ENCODE measurements at places on chromosomes 2 and 18.

DNA sequence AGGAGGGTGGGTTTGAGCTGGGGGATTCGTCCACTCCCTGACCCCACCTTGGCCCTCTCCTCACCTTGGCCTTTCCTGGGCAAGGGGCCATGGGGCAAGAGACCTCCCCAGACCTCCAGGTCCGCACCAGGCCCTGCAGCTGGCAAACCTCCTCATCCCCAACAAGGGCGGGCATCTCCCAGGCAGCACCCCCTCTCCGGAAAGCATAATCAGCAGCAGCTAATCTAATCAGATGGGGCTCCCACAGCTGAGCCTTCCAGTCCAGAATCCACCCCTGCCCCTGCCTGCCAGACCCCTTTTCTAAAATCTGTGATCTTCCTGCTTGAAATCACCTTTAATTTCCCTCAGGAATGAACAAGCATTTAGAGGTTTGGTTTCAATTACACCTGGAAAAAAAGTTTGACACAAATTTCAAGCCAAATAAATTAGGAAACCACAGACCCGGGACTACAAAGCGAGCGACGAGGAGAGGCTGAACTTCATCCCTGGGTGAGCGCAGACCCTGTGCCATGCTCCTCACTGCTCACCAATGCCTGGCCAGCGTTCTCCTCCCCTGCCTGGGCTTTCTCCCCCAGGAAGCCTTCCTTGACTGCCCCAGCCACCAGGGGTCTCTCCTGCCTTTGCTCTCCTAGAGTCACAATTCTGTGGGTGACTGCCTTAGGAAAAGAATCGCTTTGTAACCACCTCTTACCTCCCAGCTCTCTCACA lies 143.0 kb upstream of the MYCN start:
- H3K36me3 ChIP-seq, result no peaks in the 10 kb centered on the region
- H3K4me1 ChIP-seq, result no peaks in the 10 kb centered on the region
- no peak for DNase-seq
- H3K4me3 ChIP-seq, result no peak overlapping the region
- H3K27ac ChIP-seq, result no peak overlapping the region

GRCh38 chr18:73355121-73355520 lies 487.3 kb upstream of the NETO1 start:
- no peak for DNase-seq
- H3K27me3 ChIP-seq, result no peaks in the 10 kb centered on the region
- no peaks in the 10 kb centered on the region for H3K4me1 ChIP-seq

- H3K27me3 ChIP-seq, result peaks cover 21% of the 10 kb centered on the region
- DNase-seq, result peak; percentile 65
- H3K36me3 ChIP-seq, result no peaks in the 10 kb centered on the region
- H3K27ac ChIP-seq, result peak overlapping the region; percentile 44
Measured at GRCh38 chr2:120441744-120442471, 96.0 kb downstream of the INHBB start.

- H3K27me3 ChIP-seq, result no peaks in the 10 kb centered on the region
- no peak overlapping the region for H3K27ac ChIP-seq
- no peaks in the 10 kb centered on the region for H3K36me3 ChIP-seq
- no peak overlapping the region for H3K4me3 ChIP-seq
- no peaks in the 10 kb centered on the region for H3K4me1 ChIP-seq
Measured at GRCh38 chr2:61582165-61582564, 44.0 kb upstream of the XPO1 start.

- H3K27ac ChIP-seq, result no peak overlapping the region
- H3K27me3 ChIP-seq, result no peaks in the 10 kb centered on the region
- no peaks in the 10 kb centered on the region for H3K4me1 ChIP-seq
- H3K36me3 ChIP-seq, result no peaks in the 10 kb centered on the region
- DNase-seq, result no peak
Measured at GRCh38 chr18:49834258-49834657, 20.9 kb upstream of the ACAA2 start.

- peaks cover 15% of the 10 kb centered on the region for H3K4me1 ChIP-seq
- DNase-seq, result no peak
- peaks cover 3% of the 10 kb centered on the region for H3K36me3 ChIP-seq
- no peak overlapping the region for H3K4me3 ChIP-seq
- H3K27ac ChIP-seq, result no peak overlapping the region
Measured at GRCh38 chr2:157809212-157809611, 66.9 kb downstream of the ACVR1 start.

GRCh38 chr18:35582899-35583558 lies 1.5 kb downstream of the GALNT1 start:
- no peaks in the 10 kb centered on the region for H3K27me3 ChIP-seq
- H3K36me3 ChIP-seq, result no peaks in the 10 kb centered on the region
- no peak for DNase-seq
- H3K4me1 ChIP-seq, result peaks cover 34% of the 10 kb centered on the region
- H3K4me3 ChIP-seq, result peak overlapping the region; percentile 57
- no peak overlapping the region for H3K27ac ChIP-seq

DNA sequence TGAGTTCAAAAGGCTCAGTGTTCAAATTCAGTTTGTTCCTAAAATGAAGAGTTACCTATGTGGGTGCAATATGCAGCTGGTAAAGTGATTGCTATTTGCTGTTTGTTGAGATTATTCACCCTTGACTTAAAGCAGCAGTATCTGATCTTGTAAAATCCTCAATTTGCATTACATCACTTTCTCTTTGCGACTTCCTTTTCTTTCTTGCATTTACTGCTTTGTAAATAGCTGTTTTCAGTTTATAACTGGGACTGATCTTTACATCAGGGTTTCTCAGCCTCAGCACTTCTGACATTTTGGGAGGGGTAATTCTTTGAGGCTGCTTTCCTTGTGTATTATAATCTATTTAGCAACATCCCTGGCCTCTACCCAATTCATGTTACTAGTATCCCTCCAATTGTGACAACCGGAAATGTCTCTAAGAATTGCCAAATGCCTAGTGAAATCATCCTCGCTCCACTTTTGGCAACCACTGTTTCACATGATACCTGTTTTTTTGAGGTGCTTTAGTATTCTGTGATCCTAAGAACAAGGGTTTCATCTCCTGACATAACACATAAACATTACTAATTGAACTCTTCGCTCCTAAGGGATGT lies 12.1 kb upstream of the ERCC3 start:
- H3K36me3 ChIP-seq, result peaks cover 33% of the 10 kb centered on the region
- no peak overlapping the region for H3K4me3 ChIP-seq
- no peak overlapping the region for H3K27ac ChIP-seq
- no peaks in the 10 kb centered on the region for H3K4me1 ChIP-seq
- DNase-seq, result no peak

DNA sequence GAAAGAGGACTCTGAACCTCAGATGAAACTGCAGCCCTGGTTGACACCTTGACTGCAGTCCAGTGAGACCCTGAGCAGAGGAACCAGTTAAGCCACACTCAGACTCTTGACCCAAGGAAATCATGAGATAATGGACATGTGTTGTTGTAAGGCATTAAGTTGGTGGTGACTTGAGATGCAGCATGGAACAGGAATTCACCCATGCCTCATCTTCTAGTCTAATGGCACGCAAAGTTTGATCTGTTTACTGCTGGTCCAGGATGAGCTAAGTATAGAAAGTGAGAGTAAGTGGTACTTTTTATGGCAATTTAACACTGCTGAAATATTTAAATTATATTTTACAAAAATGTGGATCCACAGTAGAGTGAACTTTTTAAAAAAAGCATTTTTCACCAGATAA lies 51.3 kb upstream of the LTBP1 start:
- no peaks in the 10 kb centered on the region for H3K36me3 ChIP-seq
- H3K27me3 ChIP-seq, result peaks cover 3% of the 10 kb centered on the region
- no peak for DNase-seq

- no peaks in the 10 kb centered on the region for H3K27me3 ChIP-seq
- H3K36me3 ChIP-seq, result no peaks in the 10 kb centered on the region
- no peak overlapping the region for H3K4me3 ChIP-seq
- H3K4me1 ChIP-seq, result no peaks in the 10 kb centered on the region
Measured at GRCh38 chr2:80370375-80371009, 65.9 kb upstream of the LRRTM1 start.

DNA sequence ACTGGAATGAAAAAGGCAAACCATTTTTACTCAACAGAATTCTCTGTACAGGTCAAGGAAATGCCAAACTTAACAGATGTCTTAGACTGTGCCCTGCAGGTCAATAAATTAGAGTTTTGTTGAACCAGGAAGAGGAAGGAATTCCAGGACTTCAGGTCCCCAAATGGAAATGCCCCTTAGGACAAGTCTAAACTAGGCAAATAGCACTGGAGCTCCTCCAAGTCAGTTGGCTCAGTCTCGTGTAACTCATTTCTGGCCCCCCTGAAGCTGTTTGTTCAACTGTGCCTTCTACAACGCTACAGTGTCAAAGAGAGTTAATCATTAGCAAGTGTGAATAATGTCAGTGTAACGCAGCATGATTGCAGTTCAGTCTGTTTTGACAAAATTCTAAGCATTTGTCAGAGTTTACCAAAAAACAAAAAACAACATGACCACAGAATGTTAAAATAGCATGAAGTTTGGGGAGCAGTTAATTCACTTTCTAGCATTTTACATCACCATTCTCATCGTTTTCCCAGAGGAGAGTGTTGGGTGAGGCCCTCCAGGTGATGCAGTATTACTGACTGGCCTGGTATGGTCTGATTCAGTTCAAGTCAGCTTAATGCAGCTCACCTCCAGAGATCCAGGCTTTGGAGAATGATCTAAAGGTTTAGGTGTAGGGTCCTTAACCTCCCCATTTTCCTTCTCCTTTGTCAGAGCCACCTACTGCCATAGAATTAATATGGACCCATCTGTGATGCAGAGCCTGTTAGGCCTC lies 108.1 kb downstream of the AQP4 start:
- H3K36me3 ChIP-seq, result no peaks in the 10 kb centered on the region
- peaks cover 6% of the 10 kb centered on the region for H3K4me1 ChIP-seq
- no peak overlapping the region for H3K27ac ChIP-seq
- no peak for DNase-seq

DNA sequence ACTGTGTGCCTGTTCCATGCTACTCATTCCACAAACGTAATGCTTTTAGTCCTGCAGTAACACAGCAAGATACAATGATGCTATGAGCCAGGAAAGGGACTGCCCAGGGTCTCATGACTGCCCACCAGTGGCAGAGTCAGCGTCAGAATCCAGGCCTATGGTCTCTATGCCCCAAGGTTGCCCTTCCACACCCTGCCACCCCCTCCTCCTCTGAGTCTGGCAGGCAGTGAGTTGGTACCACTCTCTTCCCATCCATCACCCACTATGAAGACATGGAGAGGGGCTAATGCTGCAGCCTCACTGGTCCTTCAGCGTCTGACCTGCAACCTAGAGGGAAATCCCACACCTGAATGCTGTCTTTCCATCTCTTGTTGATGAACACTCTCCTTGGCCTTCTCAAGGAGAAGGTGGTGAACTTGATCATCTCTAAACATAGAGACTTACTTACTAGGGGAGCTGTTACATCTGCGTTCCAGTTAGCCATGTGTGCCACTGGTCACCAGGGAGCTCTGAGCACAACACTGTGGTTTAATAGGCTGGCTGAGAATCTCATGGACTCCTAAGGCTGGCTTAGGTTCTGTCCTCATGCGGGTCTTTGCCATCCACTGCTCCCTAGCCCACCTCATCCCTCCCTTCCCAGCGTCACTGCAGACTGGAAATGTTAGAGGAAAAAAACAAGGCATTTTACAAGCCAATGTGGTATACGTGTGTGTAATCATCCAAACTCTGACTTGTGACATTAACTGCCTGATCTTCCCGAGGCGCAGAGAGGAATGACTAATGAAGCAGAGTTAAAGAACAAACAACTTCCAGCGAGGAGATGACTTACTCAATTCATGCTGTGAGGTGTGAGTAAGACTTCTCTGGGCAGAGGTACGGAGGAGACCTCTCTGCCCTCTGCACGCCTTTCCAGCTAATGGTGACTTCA lies 28.8 kb downstream of the STEAP3 start:
- H3K4me1 ChIP-seq, result peaks cover 10% of the 10 kb centered on the region
- H3K27ac ChIP-seq, result no peak overlapping the region
- no peak overlapping the region for H3K4me3 ChIP-seq
- no peak for DNase-seq
- peaks cover 22% of the 10 kb centered on the region for H3K36me3 ChIP-seq

DNA sequence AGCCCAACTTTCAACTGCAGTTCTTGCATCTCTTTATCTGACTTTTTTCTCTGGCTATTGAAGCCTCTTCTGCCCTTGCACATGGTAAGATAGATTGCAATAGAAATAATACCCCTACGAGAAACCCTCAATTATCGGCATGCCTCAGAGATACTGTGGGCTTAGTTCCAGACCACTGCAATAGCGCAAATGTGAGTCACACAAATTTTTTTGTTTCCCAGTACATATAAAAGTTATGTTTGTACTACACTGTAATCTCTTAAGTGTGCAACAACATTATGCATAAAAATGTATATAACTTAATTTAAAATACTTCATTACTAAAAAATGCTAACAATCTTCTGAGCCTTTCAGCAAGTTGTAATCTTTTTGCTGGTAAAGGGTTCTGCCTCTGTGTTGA lies 124.7 kb downstream of the PDE1A start:
- no peak for DNase-seq
- H3K27me3 ChIP-seq, result no peaks in the 10 kb centered on the region
- H3K4me3 ChIP-seq, result no peak overlapping the region
- H3K4me1 ChIP-seq, result no peaks in the 10 kb centered on the region

- no peaks in the 10 kb centered on the region for H3K36me3 ChIP-seq
- no peak overlapping the region for H3K4me3 ChIP-seq
- H3K4me1 ChIP-seq, result peaks cover 18% of the 10 kb centered on the region
- H3K27me3 ChIP-seq, result no peaks in the 10 kb centered on the region
- no peak for DNase-seq
- no peak overlapping the region for H3K27ac ChIP-seq
Measured at GRCh38 chr2:118322406-118322805, 234.1 kb downstream of the INSIG2 start.

DNA sequence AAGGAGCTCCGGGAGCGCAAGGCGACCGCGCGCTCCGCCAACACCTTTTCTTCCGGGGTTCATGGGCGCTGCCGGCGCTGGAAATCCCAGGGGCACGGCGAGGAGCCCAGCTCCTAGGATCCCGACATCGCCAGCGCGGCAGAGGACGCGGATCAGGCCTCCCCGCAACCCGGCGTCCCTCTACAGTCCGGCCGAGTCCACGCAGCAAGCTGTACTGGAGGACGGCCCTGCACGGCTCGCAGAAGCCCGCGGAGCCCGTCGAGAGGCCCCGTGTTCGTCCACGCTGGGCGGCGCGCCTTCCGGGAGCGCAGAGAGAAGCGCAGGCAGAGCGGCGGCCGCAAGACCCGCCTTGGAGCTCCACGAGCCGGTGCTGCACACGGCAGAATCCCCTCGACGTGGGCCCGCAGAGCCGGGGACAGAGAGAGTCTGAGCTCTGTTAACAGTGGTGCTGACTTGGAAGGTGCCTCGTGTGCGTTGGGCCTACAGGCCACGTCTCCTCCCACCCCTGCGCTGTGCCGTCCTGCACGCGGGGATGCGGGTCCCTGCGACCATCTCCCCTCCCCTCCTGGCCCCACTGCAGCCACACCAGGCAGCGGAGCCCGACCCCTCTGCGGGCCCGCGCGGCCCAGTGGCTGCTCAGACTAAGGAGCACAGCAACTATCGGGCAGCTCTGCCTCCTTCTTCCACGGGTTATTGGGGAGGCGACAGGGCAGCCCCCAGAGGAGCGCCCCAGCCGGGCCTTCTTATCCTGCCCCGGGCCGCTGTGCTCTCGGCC lies 28.1 kb upstream of the PTPN2 start:
- H3K36me3 ChIP-seq, result no peaks in the 10 kb centered on the region
- H3K27ac ChIP-seq, result no peak overlapping the region
- H3K4me3 ChIP-seq, result peak overlapping the region; percentile 43
- peaks cover 8% of the 10 kb centered on the region for H3K4me1 ChIP-seq
- H3K27me3 ChIP-seq, result peaks cover 19% of the 10 kb centered on the region
- no peak for DNase-seq

All from suprapubic skin (tissue), 4 donors.